ENCODE measurements at places on chromosomes 3 and 15.

- no peak for DNase-seq
Observed at GRCh38 chr15:88878720-88879184, 16.6 kb downstream of the HAPLN3 start.

- DNase-seq = peak; percentile 93
Observed at GRCh38 chr15:88638626-88639372, at the start of gene ISG20. ISG20 (plus strand) TSS chr15:88639016; CDS start chr15:88639367, 351 bp downstream.

- no peak for DNase-seq
Observed at GRCh38 chr3:67468511-67468910, 185.9 kb downstream of the SUCLG2 start.

DNA sequence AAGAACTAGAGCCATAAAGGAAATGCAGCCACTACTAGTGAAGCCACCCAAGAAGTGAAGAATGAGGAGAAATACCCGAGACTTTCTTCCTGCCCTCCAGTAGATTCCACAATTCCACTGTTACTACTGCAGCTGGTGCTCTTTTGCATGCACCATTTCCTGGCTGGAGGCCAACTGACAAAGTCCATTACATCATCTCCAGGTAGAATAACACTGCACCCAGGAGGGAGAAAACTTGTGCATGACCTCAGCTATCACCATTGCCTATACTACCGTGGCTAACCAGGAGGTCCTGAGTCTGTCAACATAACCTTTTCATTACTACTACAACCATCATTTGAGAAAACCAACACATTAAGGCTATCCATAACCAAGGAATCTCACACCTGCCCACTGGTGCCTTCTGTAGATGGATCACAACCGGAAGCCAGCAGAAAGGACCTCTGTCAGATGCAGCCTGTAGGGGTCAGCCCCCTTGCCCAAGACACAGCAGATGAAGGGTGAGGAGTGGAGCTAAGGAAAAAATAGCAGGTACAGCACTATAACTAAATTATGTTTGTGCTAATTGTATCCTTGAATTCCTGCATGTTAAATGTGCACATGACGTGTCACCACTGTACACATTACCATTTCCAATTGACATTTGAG is 200.8 kb upstream of the C2CD4B start:
- DNase-seq = no peak

DNA sequence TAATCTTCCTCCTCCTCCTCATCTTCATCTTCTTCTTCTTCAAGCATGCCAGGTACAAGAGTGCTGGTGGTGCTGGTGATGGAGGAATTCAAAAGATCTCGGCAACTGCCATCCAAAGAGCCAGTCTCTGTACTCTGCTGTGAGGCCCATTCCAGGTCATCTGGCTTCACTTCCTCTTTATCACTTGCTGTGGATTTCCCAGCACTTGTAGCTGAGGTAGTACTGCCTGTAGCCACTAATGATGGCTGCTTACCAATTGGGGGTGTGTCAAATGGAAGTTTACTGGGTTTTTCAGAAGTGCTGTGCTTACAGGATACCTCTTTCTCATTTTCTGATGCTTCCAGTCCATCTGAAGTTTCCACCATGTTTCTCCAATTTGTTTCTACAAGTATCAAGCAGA is 28.8 kb upstream of the SHC4 start:
- no peak for DNase-seq

DNA sequence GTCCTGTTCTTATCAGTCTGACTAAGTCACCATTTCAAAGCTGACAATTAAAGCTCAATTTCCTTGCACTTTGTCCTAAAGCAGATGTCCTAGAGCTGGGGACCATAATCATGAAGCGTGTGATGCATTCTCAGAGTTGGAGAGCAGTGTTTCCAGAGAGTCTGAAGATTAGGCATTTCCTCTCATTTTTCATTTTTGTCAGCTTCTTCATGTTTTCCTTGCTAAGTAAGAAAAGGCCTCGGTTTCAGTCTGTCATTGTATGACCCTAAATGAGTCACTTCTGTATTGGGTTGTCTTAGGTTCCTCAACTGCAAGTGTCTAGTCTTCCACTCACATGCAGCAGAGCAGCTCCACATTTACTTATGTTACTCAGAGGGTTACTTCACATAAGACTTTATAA is 257.2 kb upstream of the TPRG1 start:
- DNase-seq = no peak

DNA sequence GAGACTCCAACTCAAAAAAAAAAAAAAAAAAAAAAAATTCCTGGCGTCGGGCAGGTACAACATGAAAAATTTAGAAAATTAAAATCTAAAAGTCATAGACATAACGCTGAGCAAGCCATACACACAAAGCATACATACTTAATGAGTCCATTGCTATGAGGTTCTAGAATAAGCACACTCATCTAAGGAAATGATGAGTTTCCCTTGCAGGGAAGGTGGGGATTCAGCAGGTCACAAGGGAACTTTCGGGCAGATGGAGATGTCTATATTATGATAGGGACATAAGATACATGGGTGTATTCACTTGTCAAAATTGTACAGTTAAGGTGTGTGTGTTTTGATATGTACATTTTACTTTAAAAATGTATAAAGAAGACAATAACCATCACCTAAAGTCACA is 120.2 kb upstream of the LIPC start:
- DNase-seq = no peak

GRCh38 chr3:43699864-43700263 is 9.1 kb downstream of the ABHD5 start:
- DNase-seq = no peak

- no peak for DNase-seq
Observed at GRCh38 chr3:14565868-14566588, 25.9 kb upstream of the GRIP2 start.

GRCh38 chr15:27082526-27082925 is 111.5 kb downstream of the GABRG3 start:
- no peak for DNase-seq

DNA sequence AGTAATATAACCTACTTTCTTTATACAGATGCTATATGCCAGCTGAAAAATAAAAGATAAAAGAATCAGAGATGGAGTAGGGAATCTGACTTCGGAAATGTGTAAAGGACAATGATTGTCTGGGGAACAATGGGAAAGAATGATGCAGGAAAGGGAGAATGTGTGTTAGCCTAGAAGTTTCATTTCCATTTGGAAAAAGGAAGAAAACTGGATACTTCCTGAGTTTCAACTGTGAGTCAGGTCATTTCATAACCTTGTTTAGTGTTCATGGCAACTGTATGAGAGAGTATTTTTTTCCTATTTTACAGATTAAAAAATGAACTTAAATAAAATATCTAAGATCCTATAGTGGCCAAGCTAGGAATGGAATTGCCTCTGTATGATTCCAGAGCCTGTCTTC is 261.3 kb upstream of the NECTIN3 start:
- no peak for DNase-seq

DNA sequence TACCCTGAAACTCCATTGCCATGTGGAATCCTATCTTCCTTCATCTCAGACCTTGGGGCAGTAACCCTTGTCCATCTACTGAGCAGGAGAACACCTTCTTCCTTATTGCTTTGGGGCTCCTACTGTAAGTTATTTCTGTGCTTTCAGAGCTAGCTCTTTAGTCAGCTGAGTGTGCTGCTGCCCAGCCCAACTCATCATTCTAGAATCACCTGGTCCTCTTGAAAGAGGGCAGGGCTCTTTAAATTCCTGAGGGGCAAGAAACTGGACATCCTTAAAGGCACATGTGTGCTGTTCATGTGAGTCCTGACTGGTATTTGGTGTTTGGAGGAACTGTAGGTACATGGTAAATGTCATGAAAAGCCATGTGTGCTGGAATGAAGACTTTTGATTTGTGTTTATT is 140.9 kb downstream of the ARNT2 start:
- no peak for DNase-seq

- no peak for DNase-seq
Observed at GRCh38 chr15:42623951-42624350, 48.5 kb downstream of the STARD9 start.

DNA sequence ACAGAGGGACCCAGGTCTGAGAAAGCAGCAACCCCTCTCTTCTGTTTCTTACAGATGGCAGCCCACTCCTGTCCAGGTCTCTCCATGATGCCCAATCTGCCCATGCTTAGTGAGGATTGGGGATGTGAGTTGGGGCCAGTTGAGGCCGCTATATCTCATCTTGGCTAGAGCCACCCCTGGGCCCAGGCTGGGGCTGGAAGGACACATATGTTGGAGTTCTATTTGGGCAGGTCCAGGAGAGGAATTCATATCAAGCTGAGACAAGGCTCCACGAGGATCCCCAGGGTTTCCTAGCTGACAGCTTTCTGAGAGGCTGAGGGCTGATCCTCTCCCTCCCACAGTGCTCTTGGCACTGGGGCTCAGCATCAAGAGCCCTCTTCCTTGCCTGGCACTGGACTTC is 11.4 kb downstream of the TGM5 start:
- no peak for DNase-seq

- DNase-seq = no peak
Observed at GRCh38 chr3:41323467-41324155, 124.3 kb downstream of the CTNNB1 start.

GRCh38 chr3:43876648-43877047 is 185.9 kb downstream of the ABHD5 start:
- DNase-seq = no peak

GRCh38 chr15:76199106-76200082 is 111.9 kb downstream of the ETFA start:
- no peak for DNase-seq

DNA sequence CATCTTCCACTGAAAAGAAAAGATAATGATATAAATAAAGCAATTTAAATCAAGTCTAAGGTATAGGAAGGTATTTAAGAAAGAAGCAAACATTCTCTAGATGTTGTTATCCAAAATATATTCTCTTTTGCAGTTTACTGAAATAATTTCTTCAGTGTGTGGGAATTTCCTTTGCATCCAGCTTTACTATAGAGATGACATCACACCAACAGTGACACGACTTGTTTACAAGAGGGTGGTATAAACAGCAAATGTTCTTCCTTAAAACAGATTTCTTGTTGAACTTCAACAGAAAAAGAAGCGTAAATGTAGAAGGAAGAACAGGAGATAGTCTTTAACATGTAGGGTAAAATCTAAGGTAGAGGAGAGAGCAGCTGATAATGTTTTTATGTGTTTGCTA is 202.5 kb downstream of the ROBO2 start:
- no peak for DNase-seq

DNA sequence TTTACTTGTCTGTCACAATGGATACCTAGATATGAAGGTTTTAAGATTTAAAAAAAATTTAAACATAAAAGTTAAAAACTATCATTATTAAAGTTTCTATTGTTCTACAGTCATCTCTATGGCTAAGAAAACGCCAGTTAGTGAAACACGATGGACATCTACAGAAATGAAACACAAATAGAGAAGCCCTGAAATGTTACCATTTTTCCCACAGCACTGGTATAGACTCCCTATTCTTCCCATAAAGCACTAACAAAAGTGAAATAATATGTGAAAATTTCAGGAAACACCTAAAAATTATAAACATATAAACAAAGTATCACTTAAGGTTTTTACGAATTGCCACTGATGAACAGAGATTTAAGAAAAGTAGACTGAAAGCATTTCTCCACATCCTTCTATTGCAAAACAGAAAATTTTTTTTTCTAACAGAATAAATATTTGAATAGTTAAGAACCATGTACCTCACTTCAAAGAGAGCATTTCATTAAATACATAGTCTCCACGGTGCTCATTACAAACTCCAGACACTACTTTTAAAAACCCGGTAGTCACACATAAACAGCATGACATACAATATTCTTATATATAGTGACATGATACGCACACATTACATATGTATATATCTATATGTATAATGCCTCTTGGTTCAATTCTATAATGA is 7.1 kb upstream of the NEK10 start:
- no peak for DNase-seq
